Stimulated activated CD4-positive, alpha-beta T cell treated with anti-CD3 and anti-CD28 coated beads, Interleukin-12 subunit alpha, Interleukin-12 subunit beta, amount 100 ng/mL, for 48 hours (primary cell): ENCODE measurements at places on chromosomes 5 and 9.

GRCh38 chr5:179318221-179318955 is 26.9 kb downstream of the ADAMTS2 start:
- DNase-seq = no peak

DNA sequence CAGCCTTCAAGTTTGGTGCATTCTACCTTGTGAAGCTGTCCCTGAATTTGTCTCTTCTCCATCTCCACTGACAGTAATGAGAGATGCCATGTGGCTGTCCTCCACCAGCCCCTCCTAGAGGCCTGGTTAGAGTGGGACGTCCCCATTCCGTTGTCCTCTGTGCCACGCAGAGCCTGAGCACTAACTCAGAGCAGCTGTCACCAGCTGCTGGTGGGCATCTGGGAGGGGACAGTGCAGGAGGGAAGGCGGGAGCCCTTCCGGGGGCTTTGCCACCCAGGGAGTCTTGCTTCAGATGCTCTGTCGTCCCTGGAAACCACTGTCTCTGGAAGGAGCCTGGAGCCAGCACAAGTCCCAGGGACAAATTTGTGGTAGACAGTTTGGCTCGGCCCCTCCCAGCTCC is 78.6 kb downstream of the PDZD2 start:
- DNase-seq = no peak

DNA sequence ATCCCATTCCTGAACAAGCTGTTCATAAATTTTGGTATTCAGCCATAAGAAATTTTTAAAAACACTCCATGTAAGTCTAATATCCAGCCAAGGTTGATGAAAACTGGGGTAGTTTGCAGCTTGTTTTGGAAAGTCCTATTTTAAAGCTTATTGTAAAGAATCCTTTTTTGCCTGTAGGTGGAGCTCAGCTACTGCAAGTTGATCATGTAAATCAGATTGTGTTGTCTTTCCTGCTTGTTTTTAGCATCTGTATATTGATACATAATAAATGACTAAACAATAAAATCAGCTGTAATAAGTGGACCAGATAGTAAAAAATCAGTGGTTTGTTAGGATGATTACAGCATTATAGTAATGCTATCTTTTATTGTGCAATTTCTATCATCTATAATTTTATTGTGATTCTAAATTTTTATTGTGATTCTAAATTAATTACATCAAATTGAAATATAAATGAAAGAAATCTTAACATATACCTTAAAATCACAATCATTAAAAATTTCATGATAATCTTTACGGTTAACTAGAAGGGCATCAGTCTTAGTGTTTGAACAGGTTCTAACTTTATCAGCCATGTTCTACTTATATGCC is 42.4 kb downstream of the CWC27 start:
- no peak for DNase-seq

- no peak for DNase-seq
These were observed 332.7 kb downstream of the PRDM9 start for GRCh38 chr5:23840083-23840482.

DNA sequence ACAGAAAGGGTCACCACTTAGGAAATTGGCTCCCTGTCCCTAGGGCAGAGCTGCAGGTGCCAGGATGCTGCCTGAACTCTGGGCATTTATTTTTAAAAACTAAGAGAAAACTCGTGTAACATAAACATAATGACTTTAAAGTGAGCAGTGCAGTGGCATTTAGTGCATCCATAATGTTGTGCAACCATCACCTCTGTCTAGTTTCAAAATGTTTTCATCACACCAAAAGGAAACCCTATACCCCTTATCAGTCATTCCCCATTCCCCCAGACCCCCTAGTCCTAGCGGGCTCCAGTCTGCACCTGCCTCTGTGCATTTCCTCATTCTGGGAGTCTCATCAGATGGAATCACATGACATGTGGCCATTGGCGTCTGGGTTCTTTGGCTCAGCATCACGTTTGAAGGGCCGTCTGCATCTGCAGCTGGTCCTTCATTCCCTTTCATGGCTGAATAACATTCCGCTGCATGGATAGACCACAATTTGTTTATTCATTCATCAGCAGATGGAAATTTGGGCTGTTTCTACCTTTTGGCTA is 55.8 kb downstream of the NSG2 start:
- DNase-seq = no peak

DNA sequence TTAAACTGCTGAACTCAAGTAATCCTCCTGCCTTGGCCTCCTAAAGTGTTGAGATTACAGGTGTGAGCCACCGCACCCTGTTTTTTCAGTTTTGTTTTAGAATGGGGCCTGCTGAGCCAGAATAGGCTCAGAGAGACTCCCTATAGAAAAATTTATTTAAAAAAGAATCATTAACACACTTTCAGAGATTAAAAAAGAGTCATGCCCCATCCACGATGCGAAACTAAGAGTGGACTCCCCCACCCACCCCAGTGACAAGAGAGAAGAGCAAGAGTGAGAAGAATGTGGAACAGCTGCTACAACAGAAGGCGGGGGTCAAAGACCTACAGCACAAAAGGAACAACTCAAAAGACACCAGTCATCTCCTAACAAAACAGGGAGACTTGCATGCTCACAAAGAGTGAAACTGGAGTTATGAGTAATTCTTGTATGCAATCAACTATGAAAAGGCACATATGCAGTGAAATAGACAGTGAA is 47.2 kb downstream of the GLDC start:
- DNase-seq = peak; percentile 8

- no peak for DNase-seq
These were observed 273.4 kb downstream of the SLIT3 start for GRCh38 chr5:169027501-169028061.

- DNase-seq = no peak
These were observed 278.4 kb downstream of the ASTN2 start for GRCh38 chr9:117136461-117136860.

GRCh38 chr9:130899051-130899748 is 2.6 kb upstream of the QRFP start:
- DNase-seq = no peak

- DNase-seq = no peak
These were observed 57.4 kb upstream of the PTCH1 start for GRCh38 chr9:95574176-95574575.

- no peak for DNase-seq
These were observed 209.1 kb upstream of the TUT7 start for GRCh38 chr9:86563350-86563749.

GRCh38 chr5:88244686-88245085 is 24.0 kb downstream of the TMEM161B start:
- DNase-seq = no peak

- DNase-seq = no peak
These were observed 162.3 kb downstream of the PBX3 start for GRCh38 chr9:125909459-125909858.

DNA sequence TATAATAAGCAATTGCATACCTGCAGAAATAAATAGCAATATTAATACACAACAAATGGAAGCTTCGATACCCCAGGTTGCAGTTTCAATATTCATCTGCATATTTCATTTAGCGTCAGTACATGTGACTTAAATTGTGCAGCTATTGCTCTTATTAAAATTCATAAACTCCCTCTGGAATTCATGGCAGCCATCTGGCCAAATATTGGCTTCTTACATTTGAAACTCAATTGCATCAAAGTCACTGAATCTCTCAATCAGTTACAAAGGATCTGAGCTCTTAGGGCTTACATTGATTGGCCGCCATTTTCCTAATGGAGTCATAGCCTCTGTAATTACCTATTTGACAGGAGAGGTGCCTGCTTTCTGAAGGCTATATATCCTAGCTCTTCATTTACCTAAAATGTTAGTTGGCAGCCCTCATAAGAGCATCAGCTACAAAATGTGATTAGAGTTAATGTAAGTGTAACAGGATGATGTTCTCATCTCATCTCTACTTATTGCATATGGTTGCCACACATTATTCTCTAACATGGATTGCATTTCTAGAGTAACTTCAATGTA is 453.5 kb downstream of the CAAP1 start:
- no peak for DNase-seq

DNA sequence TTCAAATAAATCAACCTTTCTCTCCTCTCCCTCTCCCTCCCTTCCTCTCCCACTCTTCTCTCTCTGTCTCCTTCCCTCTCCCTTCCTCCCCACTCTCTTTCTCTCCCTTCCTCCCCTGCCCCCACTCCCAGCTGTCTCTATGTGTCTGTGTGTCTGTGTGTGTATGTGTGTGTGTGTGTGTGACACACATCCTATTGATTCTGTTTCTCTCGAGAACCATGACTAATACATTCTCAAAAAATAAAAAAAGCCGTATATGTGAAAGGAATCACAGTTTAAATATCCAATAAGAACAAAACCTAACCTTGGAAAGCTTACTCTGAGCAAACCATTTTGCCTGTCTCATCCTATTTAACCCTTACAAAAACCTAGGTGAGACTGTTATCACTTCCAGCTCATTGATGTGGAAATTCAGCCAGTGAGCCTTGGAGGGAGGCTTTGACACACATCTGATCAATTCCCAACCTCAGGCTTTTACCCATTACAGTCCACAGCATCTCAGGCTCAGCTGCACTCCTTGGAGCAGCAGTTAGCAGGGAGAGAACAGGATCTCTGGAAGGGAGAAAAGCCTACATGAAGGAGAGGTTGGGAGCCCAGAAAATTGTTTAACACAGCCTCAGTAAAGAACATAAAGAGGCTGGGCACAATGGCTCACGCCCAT is 8.3 kb downstream of the HSD17B3 start:
- no peak for DNase-seq

- no peak for DNase-seq
These were observed 42.5 kb downstream of the SFXN1 start for GRCh38 chr5:175520873-175521272.

GRCh38 chr5:109455598-109456096 is 45.9 kb upstream of the PJA2 start:
- DNase-seq = no peak

- DNase-seq = no peak
These were observed 109.5 kb upstream of the NR4A3 start for GRCh38 chr9:99712214-99712613.

DNA sequence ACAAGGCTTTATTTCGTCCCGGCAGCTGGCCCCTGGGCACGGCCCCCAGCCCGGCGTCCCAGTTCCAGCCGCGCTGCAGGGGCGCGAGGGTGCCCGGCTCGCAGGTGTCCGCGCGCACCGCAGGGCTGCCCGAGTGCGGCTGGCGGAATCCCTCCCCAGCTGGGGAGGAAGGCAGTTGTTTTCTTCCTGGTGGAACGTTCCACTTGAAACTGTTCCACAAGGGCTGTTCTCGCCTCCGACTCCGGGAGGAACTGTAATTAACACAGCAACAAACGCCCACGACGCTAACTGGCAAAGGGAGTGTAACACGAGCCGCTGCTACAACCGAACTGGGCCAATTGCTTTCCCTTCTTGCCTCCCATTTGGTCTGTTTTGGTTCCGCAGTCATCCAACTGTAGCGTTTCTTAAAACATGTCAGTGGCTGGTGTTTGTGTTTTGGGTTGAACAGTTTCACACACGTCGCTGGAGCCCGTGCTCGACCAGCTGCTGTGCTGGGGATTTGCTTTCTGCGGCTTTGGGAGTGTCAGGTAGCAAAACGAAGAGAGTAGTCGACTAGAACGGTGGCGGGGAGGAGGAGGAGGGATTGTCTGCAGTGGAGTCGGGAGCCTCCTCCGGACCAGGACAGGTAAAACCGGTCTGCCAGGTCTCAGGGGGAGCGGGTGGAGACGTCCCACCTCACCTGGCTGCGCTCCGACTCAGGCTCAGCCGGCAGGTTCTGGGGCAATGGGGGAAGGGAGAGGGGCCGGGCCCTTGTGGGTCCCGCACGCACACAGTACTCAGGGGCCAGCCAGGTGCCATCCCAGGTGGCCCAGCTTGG is 131.6 kb upstream of the NIPBL start:
- no peak for DNase-seq

- peak; percentile 28 for DNase-seq
These were observed 6.6 kb downstream of the PCDH12 start for GRCh38 chr5:141951332-141951781.

DNA sequence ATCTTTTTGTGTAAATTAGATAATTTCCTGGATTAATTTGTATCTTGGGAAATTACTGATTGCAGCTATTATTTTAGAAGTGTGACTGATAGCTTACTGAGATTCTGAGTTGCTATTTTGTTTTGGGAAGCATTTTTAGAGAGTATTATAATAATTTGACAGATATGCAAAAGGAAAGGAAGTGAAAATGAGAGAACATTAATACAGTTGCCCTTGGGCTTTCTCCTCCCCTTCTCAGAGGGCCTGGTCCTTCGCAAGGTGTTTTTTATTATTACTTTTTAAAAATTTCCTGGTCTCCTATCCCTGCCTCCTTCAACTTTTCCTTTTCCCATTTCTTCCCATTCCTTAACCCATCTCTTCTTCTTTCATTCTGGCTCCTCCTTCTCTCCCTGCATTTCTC is 32.6 kb downstream of the UBAP1 start:
- no peak for DNase-seq

DNA sequence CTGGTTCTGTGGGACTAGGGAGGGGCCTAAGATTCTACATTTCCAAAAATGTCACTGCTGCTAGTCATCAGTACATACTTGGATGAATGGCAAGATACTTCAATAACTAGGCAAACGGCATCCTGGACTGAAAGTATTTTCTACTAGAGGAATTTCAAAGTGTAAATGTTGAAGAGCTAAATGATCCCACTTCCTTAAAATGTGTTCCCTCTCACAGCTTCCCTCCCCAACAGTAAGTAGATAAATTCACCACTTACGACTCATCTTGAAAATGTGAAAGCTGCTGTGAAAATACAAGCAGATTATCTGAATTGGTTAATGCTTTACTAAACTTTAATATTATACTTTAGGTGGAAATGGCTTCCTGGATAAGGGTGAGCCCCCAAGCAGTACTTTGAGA is 1571.5 kb upstream of the WWC1 start:
- no peak for DNase-seq

DNA sequence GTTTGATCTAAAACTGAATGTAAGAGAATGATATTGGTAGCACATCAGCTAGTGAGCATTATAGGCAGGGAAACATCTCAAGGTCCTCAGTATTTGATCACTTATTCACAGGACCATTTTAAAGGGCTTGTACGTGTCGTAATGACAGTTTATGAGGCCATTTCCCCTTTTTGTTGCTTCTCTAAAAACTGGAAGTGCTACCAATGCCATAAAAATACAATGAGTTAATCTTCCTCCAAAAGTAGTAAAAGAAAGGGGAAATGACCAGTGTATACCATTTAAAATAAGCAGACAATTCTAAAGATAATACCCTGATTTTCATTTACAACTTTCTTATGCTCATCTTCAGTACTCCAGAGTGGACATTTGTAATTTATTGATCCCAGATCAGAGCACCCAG is 285.8 kb upstream of the PCSK5 start:
- no peak for DNase-seq

DNA sequence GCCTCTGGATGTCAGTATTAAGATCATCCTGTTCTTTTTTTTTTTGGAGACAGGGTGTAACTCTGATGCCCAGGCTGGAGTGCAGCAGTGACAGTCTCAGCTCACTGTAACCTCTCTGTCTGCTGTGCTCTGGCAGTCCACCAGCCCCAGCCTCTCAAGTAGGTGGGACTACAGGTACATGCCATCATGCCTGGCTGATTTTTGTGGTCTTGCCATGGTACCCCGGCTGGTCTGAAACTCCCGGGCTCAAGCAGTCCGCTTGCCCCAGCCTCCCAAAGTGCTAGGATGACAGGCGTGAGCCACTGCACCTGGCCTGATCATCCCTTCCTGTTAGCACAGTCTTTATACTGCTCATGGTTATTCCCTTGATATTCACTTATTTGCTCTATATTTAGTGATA is 3.5 kb downstream of the KDM4C start:
- DNase-seq = no peak
